ENCODE measurements at places on chromosomes 11 and 22.

- DNase-seq, result no peak
Observed at GRCh38 chr11:25432376-25432775, 899.6 kb upstream of the ANO3 start.

DNA sequence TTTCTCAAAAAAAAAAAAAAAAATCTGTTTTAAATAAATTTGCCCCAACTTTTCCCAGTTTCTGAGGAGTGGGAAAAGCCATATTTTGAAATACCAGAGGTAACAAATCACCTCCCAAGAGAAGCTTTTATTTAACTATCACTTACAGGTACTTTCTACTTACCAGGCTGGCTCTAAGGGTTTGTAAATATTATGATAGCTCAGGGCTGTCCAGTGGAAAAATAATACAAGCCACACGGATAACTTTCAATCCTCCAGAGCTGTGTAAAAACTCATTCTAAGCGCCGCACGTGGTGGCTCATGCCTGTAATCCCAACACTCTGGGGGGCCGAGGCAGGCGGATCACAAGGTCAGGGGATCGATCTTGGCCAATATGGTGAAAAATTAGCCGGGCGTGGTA is 5.6 kb upstream of the SEC14L4 start:
- DNase-seq, result no peak

GRCh38 chr22:28791841-28792490 is 8.4 kb downstream of the XBP1 start:
- DNase-seq, result no peak

DNA sequence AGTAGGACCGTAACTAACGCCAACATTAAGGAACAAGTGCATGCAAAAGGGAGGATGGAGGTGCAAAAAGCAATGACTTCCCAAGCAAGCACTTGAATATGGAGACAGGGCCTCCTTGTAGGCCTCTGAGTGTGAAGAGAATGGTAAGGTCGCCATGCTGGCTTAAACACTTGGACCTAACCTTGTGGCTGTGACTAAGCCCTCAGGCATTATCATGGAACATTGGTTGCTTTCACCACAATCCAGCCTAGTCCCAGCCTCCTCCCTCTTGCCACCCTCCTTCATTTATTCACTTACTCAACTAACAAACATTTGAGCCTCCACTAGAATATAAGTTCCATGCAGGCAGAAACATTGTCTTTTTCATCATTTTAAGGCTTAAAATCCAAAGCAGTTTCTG is 11.9 kb upstream of the SYTL2 start:
- DNase-seq, result no peak

- DNase-seq, result no peak
Observed at GRCh38 chr11:45663486-45664375, 1.7 kb downstream of the CHST1 start.

DNA sequence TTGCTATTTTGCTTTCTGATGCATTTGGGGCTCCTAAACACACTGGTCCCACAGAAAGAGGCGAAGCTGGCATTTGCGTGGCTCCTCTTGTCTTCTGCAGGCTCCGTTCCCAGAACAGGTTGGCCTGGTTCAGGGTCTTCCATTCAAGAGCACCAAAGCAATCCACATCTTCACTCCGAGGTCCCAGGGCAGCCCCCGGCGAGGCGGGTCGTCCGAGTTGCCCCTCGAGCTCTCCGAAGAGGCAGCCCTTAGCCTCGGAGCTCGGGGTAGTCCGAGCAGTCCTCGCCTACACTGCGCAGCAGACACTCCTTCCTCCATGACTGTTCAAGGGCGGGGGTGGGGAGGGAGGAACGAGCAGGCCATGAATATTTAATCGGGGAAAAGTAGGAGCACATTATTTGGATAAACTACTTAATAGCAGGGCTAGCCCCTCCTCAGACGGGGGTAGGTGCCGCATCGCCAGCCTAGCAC is 321.3 kb downstream of the BLID start:
- DNase-seq, result no peak

- DNase-seq, result peak; percentile 63
Observed at GRCh38 chr22:25488244-25489020, 76.0 kb upstream of the GRK3 start.

- no peak for DNase-seq
Observed at GRCh38 chr11:17629113-17629512, 82.1 kb downstream of the OTOG start.

DNA sequence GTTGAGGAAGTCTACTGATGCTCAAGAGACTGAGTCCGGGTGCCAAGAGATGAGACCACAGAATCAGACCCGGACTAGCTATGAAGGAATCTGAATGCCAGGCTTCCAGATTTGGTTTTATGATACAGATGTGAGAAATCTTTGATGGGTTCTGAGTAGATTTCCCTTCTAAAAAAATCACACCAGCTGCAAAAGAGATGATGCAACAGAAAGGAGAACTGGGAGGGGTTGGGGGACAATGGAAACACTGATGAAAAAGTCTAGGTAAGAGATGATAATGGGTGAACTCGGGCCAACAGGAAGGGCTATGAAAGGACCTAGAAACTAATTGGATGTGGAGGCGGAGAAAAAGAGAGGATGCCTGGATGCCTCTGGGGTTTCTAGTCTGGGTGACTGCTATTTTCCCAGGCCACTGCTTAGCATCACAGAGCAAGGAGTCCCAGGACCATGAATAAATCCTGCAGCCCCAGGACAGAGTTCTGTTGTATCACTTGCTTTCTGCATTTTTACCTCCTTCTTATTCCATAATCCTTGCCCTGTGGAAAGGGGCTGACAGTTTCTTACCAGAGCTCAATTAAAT is 115.4 kb upstream of the SEZ6L start:
- DNase-seq, result no peak

DNA sequence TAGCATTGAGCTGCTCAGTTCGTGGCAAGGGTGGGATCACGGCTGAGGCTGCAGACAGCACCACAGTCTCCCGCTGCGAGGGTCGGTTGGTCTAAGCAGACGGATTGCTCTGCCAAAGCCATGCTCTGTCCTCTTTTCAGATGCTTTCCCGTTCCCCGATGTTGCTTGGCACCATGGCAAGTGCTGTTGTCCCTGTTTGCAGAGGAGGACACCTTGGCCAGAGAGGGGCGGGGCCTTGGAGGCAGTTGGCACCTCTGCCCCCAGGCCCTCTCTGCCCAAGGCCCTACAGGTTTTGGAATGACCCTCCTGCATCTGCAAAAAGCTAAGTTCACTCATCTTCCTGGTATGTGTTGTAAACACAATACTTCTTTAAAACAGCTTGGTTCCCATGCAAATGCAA is 11.6 kb downstream of the CCDC157 start:
- DNase-seq, result no peak

GRCh38 chr22:37285937-37286336 is 3.6 kb downstream of the CYTH4 start:
- DNase-seq, result no peak

DNA sequence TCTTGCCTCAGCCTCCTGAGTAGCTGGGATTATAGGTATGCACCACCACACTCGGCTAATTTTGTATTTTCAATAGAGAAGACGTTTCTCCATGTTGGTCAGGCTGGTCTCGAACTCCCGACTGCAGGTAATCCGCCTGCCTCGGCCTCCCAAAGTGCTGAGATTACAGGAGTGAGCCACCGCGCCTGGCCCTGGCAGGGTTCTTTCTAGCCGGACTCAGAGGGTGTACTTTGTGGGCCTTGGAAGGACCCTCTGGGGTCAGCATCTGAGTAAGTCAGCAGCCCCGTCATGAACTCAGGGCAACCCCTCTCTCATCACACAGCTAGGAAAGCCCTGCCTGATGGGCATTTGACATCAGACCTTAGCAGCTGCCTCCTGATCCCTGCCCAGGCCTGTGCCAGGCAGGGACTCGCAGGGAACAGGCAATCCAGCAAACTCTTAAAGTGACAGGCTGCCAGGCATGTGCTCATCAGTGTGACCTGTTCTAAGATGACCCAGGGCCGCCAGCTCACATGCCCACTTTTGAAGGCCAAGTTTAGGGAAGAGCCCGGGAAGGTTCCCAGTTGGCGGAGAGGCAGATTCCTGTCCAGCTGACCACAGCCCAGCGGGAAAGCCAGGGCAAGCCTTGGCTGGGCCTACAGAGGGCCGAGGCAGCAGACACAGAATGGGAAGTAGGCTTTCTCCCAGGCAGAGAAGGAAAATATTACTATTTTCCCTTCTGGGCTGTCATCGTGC is 92.9 kb downstream of the MORC2 start:
- peak; percentile 37 for DNase-seq

DNA sequence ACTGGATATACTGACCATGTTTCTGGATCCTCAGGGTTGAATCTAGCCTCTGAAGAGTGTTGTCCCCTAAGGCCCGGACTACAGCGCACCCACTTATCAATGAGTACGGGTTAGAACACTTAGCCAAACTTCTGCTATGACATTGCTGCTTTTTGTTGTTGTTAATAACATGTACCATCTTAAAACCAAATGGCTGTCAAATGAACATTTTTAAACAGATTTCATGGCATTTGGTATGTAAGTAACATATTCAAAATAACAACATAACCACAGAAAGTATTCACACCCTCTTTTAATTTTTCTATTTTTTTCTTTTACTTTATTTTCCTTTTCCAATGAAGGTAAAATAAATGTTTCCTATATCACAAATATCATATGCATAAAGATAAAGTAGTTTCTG is 1292.5 kb upstream of the TENM4 start:
- no peak for DNase-seq

DNA sequence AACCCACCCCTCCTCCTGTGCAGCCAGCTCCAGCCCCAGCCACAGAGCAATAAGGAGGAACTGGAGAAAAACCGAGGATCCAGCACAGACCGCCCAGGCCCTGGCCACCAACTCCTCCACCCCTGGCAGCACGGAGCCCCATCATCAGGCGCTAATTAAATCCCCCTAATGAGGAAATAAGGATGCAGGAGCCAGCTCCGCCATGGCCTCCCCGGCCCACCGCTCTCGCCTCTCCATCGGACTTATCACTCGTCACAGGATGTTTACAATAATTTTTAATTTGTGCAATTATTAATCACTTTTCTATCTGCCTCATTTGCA is 42.6 kb downstream of the BUD13 start:
- DNase-seq, result no peak

- DNase-seq, result peak; percentile 32
Observed at GRCh38 chr11:8604078-8604723, 10.2 kb upstream of the STK33 start.

DNA sequence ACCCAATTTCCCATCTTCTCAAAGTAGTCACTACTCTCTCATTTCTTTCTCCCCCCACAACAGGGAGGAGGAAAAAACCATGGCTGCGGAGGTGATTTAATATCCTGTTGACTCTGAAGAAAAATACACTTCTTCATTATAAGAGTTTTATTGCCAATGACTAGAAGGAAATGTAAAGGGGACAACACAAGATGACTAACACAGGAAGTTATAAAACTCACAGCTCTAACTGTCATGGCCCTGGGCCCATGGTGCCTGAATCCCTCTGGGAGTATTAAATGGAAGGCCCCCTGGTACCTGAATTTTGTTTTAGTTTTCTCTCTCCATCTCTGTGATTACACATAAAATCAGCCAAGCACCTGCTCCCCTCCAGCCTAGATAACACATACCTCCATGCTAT is 352.8 kb upstream of the FAT3 start:
- no peak for DNase-seq

DNA sequence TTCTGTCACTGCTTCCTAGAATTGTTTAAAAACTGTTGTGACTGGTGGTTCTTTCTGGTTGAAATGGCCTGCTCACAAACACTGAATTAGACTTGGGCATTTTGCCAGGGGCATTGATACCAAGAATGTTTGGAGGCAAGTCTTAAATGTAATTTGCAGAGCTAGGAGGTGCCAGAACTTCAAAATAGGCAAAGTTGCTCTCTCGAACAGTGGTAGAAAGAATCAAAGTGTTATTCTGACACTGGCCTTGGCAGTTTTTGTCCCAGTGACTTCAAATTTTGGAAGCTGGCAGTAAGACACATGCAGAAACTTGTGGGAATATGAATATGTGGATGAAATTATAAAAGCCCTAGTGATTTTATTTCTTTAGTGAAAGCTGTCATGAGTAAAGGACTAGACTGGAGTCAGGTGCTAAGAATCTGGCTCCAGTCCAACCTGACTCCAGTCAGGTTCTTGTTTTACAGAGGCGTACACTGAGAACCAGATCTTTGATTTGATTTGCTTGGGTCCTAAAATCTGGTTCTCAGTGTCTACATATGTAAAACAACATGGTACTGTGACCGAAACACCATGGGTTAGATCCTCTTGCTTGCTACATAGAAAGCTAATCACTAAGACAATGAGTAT is 20.9 kb downstream of the SVIP start:
- peak; percentile 32 for DNase-seq

DNA sequence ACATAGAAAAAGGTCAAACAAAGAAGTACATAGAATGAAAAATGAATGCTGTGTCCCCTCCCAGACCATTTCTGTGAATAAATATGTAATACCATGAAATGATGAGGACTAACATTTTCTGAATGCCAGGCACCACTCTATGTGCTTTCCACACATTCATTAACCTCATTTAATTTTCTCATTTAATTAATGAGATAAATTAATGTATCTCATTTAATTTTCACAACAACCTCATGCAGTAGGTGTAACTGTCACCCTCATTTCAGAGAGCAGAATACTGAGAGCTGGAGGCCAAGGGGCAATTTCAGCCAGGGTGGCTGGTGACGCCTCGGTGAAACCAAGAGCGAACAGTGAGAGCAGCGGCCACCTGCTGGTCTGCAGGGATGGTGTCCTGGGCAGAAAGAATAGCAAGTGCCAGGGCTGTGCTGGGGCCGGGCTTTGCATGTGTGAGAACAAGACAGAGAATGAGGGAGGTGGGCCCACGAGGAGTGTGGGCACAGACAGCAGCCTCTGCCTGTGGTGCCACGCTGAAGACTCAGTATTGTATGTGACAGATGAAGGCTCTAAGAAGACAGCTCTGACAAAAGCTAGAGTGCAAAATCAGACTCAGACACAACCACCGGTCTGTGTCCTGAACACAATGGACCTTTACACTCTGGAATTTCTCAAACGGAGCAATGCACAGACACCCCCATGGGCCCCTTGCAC is 1.8 kb upstream of the SERPIND1 start:
- DNase-seq, result no peak

DNA sequence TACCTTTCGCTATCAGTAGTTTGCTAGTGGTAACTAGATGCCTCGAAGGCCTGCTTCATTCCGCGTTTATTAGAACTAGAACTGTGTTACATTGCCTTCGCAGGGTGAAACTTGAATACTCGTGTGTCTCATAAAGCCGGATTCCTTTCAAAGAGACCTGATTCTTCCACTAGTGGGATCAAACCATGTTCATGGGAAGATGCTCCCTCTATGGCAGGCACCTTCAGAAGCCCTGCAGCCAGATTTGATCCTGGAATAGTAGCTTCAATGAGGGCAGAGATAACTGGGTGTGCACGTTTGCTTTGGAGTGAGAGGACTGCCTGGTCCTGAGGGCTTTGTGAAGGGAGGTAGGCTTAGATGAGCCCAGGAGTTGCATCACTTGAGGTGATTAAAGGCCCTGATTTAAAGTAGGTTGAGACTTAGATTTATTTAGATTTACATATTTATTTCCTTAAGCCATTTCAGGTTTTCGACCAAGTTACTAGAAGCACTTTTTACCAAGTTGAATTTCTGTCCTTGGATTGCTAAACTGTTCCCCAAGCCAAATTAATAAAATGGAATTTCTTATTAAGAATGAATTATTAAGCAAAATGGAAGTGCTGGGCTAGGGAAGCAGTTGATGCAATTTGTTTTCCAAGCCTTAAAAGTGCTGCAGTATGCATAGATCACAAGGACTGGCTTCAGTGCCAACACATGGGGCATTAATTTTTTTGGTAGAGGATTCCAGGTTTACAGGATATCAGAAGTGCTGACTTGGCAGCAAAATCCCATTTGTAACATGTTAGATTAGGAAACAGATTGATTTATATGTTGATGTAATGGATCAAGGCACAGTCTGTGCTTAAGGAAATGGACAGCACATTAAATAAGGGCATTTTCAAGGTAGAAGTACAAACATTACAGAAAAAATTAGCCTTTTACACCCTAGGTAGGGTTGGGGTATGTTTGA is 32.9 kb downstream of the APLP2 start:
- DNase-seq, result no peak

All from tongue (tissue), 3 donors.